ENCODE measurements at places on chromosomes 12 and 14.

- DNase-seq, result no peak
These were observed 188.9 kb upstream of the NTF3 start for GRCh38 chr12:5243014-5243413.

DNA sequence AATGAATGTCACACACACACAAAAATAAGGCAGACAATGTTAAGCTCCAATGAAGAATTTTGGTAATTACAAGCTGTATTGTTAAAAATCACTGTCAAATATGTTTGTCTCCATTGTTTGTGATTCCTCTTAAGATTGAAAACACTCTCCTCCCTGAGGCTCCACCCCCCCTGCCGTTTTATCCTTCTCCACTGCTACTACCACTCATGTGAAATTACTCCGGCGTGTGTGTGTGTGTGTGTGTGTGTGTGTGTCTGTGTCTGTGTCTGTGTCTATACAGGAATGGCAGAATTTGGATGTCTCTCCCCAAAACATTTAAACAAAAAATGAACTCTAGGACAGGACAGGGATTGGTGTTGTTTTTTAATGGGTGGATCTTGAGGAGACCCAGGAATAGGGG, 365.1 kb upstream of the DIO2 start:
- no peak for DNase-seq

GRCh38 chr12:103431387-103431786, 64.4 kb downstream of the C12orf42 start:
- no peak for DNase-seq

DNA sequence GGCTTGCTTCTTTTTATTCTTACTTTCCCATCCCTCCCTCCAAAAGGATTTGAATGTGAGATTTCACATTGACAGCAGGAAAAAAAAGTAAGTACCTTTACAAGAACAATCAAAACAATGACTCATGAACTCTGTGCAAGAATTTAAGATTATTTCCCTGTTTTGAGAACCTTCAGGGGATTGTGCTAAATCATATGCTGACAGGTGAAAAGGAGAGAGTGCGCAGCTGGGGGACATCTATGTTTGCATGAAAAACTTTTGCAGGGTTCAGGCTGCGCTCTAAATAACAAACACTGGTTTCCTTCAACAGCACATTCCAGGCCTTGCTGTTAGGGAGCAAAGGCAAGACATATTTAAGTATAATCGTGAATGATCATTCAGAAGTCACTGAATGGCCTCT, 27.3 kb downstream of the RERG start:
- no peak for DNase-seq

DNA sequence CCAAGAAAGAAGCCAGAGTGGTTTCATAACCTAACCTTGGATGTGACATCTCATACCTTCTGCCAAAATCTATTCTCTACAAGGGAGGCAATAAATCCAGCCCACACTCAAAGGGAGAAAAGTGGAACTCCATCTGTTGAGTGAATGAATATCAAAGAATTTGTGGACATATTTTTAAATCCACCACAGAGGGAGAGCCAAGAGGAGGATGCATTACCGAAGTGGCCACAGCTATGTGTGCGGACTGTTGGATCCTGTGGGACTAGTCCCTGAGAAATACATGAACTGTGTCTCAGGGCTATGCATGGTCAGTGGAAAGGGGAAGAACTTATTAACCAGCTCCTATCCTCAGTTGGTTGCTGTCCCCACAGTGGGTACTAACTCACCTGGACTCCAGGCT, 273.9 kb downstream of the NUAK1 start:
- DNase-seq, result no peak

Measured in stimulated activated CD4-positive, alpha-beta T cell treated with anti-CD3 and anti-CD28 coated beads, Interleukin-4, amount 100 ng/mL, for 48 hours (primary cell).